ENCODE measurements at places on chromosomes 5 and 9.

DNA sequence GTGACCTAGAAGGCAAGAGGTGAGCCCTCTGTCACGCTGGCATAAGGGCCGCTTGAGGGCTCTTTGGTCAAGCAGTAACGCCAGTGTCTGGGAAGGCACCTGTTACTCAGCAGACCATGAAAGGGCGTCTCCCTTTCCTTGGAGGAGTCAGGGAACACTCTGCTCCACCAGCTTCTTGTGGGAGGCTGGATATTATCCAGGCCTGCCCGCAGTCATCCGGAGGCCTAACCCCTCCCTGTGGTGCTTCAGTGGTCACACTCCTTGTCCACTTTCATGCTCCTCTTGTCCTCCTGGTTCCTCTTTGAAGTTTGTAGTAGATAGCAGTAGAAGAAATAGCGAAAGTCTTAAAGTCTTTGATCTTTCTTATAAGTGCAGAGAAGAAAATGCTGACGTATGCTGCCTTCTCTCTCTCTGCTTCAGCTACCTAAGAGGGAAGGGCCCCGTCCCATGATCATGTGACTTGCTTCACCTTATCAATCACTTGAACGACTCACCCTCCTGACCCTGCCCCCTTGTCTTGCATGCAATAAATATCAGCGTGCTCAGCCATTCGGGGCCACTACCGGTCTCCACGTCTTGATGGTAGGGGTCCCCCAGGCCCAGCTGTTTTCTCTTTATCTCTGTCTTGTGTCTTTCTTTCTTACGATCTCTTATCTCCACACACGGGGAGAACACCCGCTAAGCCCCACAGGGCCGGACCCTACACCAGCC is 16.7 kb upstream of the SCGB3A1 start:
- DNase-seq, result no peak

DNA sequence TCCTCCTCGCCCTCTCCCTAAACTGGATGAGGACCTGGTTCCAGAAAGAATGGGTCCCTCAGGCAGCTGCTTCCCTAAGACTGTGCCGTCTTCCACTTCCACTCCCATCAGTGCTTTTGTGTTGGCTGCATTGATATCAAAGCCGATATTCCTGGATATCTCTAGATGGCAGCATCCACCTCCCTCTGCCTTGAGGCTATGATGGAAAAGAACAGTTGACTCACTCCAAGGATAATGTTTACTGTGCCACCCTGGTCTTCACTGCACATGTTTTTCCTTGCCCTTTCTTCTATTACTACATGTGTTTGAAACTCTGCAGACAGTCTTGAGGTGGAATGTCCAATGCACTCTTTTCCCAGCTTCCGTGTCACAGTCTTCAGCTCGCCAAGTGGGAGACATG is 211.6 kb downstream of the MAST4 start:
- no peak for DNase-seq

- DNase-seq, result no peak
Measured at GRCh38 chr5:29077451-29077850, 2039.1 kb upstream of the CDH9 start.

GRCh38 chr5:174273325-174273724 is 227.8 kb downstream of the NSG2 start:
- DNase-seq, result no peak

DNA sequence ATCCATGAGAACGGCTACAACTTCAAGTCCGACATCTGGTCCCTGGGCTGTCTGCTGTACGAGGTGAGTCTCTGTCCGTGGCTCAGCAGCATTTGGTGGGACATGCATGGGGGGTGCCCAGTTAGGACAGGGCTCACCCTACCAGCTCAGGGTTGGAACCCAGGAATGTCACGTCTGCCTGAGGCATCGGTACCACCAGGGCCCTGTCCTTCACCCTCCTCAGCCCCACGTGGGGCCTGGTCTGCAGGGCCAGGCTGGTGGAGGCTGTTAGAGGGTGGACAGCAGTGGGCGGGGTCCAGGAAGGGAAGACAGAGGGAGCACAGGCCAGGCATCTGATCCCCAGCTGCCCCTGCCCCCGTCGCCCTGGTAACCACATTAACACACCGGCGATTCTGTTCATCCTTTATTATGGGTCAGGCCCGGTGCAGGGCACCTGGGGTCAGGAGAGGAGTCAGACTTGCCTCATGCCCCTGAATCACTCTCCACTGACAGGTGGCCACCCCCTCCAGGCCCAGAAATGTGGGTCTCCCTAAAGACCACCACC is 75.6 kb downstream of the PSMB7 start:
- DNase-seq, result no peak

DNA sequence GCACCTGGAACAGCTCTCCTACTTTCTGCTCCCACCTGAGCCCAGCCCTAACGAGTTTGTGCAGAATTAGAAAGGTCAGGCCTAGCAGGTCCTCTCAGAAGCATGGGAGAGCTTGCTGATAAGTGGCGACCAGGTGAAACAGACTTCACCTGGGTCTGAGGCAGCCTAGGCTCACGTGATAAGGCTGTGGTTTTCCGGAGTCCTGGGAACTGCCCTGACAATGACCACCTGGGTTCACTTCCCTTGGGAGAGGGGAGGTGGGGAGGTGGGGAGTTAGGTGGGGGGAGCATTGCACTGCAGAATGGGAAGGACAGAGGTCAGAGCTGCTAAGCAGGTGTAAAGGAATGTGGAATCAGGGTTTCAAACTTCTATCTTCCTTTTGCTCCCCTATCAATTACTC is 152.9 kb upstream of the MAP1B start:
- no peak for DNase-seq

- no peak for DNase-seq
Measured at GRCh38 chr9:98790134-98790841, 6.1 kb downstream of the ANKS6 start.

GRCh38 chr5:147245381-147246165 is 10.7 kb downstream of the STK32A start:
- DNase-seq, result no peak

GRCh38 chr9:109640580-109641371 is 139.2 kb upstream of the PALM2AKAP2 start:
- DNase-seq, result peak; percentile 69

- DNase-seq, result no peak
Measured at GRCh38 chr5:158796812-158797497, 302.8 kb downstream of the EBF1 start.

DNA sequence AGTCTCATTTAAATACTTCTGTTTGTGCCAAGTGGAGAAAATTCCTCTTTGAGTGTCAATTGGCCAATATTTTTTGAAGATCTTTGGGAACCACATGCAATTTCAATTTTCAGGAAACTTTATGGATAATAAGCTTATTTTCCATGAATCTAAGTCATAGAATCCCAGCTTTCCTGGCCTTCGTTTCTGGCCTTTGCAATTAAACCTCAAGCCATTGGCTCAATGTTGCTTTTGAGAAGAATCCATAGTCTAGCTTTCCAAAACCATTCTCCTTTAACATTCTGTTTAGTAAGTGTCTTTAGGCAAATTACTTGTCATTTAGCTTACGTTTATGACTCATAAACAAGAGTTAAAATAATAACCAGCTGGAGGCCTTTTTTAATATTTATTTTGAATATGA is 145.0 kb upstream of the FTMT start:
- no peak for DNase-seq

GRCh38 chr9:36815566-36816348 is 218.3 kb downstream of the PAX5 start:
- no peak for DNase-seq

- DNase-seq, result peak; percentile 28
Measured at GRCh38 chr9:121839726-121840500, 188.5 kb downstream of the DAB2IP start.

GRCh38 chr9:6664204-6664680 is 18.7 kb upstream of the GLDC start:
- DNase-seq, result no peak

DNA sequence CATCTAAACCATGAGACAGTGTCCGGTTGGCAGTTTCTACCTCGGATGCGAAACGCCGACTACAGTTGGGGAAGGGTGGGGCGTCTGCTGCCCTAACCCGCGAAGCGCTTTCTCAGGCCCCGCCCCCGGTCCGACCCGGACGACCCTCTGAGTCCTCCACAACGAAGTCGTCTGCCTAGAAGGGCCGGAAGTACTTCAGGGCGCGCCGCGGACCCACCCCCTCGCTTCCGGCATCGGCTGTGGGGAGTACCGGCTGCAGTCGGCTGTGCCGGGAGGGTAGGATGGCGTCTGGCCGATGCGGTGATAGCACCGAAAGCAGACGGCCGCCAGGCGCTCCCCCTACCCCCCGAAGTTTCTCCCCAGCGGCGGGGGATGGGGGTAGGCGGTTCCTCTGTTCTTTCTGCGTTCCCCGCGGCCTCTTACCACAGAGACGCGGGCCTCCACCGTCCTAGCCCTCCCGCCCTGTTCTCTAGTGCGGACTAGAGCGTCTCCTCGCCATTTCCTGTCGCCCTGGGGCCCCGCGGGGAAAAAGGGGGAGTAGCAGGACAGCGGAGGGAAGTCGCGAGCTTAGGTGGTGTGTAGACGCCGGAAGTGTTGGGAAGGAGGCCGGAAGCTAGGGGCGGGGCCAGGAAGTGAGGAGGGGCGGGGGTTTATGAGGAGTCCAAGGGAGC is at the start of gene TRIM41:
TRIM41 (plus strand) TSS at position 224 of the 671 bp plus-strand sequence. CDS start 719 bp downstream, outside the sequence.
- peak; percentile 99 for DNase-seq

DNA sequence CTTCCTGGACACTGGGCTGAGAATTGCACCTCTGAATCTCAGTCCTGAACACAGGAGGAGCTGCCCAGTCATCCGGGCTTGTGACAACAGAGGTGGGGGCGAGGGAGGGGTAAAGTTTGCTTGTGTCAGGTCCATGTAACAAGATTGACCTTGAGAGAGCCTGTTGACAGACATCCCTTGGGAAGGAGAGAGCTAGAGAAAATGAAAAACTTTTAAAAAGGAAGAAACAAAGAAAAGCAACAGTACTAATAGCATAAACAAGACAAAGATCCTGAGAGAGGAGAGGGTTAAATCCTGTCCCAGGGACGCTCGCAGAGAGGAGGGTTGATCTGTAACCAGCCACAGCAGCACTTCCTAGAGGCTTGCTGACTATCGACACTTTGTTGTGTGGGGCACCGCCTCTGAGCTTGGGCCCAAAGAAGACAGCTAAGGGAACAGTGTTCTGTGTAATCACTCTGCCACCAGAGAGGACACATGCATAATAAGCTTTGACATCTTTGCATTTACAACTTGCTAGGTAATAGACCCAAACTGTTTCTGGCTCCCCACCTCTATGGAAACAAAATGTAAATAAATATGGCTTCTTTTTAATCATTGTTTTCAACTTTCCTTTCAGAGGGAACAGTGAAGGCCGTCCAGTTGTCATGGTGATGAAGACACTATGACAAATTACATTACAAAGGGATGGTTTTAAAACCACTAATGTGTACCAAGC is 363.7 kb downstream of the CSNK1G3 start:
- peak; percentile 89 for DNase-seq

Measured in islet precursor cell (in vitro differentiated cells).